ENCODE measurements at places on chromosomes 7 and 10.

DNA sequence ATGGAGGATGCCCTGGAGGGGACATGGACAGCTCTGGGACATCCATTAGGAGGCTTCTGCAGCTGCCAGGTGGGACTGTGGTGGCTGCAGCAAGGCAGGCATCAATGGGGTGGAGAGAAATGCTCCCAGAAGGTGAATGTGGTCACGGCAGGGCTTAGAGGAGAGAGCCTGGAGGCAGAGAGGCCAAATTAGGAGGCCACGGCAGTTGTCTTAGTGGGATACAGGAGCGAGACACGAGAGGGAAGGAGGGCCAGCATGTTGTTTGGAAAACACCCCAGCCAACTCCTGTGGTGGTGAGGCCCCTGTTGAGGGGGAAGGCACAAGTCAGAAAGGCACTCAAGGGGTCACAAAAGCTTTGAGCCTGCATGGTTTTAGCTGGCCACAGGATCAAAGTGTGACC, 14.6 kb upstream of the ECHDC3 start:
- no peak for DNase-seq

DNA sequence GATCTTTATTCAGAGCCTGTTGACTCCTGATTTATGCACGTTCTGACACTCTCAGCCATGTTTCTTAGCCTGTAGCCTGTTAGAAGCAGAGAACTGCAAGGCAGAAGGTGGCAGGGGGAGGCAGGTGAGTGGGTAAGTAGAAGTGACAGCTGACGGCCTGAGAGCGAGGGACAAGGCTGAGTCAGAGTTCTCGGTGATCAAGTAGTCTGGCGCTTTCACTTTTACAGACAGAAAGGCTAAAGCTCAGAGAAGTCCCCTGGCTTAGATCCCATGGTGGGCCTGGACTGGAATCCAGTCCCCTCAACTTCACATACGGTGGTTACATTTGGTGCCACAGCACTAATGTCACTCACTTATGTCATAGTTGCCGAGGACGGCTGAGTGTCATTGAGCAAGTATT, 139.0 kb downstream of the TACC2 start:
- DNase-seq, result no peak

- no peak for DNase-seq
Measured at GRCh38 chr10:100333661-100334440, 3.8 kb upstream of the PKD2L1 start.

- no peak for DNase-seq
Measured at GRCh38 chr10:59829024-59829423, 75.8 kb upstream of the MRLN start.

- DNase-seq, result no peak
Measured at GRCh38 chr7:69126896-69127479, 471.3 kb upstream of the AUTS2 start.

DNA sequence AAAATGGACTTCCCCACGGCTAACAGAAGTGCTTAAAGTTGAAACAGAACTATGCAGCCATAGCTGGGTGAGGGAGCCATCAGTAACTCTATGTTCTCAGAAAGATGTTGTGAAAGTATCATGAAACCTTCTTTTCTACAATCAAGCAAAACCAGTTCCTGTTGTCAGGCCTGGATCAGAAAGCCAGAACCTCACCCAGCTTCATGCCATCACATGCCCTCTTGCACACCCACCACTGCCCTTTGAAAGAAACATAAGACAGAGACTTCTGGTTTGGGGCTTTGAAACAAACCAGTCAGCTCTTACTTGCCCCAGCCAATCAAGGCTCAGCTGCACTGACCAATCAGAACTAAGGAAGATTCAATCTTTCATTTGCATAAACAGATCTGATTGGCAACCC, 230.8 kb upstream of the FERD3L start:
- no peak for DNase-seq

- DNase-seq, result no peak
Measured at GRCh38 chr10:110077436-110078130, 69.8 kb downstream of the ADD3 start.

DNA sequence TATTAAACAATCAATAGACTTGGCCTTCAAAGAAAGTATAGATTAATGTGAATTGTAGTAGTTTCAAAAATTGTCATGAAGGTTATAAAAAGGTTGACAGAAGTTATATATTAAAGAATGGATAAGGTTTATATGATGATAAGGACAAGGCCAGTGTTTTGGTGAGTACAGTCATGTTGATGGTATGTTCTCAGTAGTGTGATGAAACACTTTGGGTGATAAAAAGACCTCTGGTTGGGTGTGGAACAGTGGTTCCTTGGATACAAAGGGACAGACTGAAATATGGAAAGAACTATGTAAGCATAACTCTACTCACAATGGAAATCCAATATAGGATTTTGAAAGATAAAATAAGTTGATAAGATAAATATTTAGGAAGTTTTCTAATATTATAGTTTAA, 866.3 kb downstream of the ANKRD7 start:
- no peak for DNase-seq

- DNase-seq, result no peak
Measured at GRCh38 chr7:79876848-79877252, 257.8 kb upstream of the GNAI1 start.

GRCh38 chr7:74372511-74373111, 81.1 kb upstream of the GTF2IRD1 start:
- no peak for DNase-seq

DNA sequence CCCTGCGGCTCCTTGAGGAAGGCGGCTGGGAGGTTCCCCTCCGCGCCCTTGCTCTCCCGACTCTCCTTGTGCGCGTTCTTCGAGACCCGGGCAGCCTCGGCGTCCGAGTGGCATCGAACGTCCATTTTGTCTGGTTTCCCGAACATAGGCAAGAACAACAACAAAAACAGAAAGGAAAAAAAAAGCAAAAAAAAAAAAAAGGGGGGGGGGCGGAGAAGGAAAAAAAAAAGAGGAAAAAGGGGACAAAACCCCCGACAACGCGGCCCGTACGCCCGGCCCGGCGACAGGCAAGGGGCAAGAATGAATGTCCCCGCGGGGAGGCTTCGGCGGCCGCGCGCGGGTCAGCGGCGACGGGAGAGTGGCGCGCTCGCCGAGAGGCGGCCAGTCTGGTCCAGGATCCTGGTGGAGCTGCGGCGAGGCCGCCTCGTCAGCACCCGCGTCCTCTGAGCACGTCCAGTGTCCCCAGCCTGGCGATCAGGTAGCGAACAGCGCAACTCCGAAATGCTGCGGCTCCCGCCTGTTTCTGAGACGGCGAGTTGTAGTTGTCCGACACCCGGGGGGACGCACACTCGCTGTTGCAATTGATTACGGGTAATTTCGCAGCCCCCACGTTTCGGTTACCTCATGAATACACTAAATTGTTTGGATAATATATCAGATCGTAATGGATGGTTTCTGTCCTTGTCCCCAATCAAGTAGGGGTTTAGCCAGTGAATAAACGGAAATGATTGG, at the start of gene VAX1:
Gene VAX1, minus strand, starts transcription at position 360 of the 732 bp plus-strand sequence. Its CDS starts 214 bp downstream, at position 146.
- DNase-seq, result no peak

DNA sequence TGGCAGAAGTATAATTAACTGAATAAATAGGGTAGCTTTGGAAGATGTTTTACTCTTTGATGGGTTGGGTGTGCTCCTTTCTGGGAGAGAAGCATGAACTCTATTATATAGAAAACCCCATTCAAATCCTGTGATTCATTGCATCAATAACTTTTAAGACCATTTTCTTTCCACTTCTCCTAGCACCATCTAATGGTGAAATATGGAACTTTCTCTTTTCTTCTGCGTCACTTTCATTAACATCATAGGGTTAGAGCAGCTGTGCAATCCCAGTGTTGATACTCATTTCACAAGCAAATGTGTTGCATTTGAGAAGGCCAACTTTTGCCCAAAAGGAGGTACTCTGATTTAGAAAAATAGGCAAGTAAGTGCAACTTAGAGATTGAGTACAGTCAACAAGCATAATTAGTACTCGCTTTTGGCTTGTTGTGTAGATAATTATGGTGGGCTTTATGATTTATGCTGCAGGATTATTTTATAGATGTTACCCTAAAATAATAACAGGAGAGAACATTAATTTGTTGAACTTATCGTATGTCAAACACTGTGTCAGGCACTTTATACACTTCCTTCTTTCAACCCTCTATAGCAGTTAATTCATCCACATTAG, 92.9 kb downstream of the CPED1 start:
- DNase-seq, result no peak

Data from osteocyte (in vitro differentiated cells).